ENCODE measurements at places on chromosomes 7 and 10.

DNA sequence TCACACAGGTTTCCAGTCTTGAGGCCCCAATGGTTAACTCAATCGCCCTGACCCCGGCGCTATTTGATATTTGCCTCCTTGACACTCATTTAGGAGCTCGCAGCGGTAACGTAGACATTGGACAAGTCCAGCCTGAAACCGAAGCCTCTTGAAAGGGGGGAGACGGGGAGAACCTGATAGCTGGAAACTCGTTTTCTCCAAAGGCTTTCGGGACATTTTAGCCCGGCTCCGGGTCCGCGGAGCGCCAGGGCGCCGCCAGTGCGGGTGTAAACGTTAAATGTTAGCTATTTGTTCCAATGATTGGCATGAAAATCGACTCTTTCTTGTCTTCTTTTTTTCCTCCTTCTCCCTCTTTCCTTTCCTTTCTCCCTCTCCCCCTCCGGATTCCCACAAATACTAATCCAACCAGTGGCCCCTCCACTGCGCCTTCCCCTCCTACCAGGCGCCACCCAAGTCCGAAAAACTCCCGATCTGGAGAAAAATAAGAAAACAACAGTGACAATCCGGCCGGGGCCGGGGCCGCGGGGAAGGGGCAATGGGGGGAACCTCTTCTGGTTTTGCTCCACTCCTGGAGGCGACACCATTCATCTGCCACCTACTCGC, 17.2 kb upstream of the GATA3 start:
- no peak overlapping the region for H3K27ac ChIP-seq
- H3K4me3 ChIP-seq: no peak overlapping the region
- H3K27me3 ChIP-seq: no peaks in the 10 kb centered on the region
- peak; percentile 35 for DNase-seq
- H3K4me1 ChIP-seq: peaks cover 47% of the 10 kb centered on the region

GRCh38 chr10:123133541-123134342, 2.0 kb upstream of the HMX3 start:
- peaks cover 57% of the 10 kb centered on the region for H3K4me1 ChIP-seq
- H3K27ac ChIP-seq: no peak overlapping the region
- no peak overlapping the region for H3K4me3 ChIP-seq
- H3K36me3 ChIP-seq: no peaks in the 10 kb centered on the region

DNA sequence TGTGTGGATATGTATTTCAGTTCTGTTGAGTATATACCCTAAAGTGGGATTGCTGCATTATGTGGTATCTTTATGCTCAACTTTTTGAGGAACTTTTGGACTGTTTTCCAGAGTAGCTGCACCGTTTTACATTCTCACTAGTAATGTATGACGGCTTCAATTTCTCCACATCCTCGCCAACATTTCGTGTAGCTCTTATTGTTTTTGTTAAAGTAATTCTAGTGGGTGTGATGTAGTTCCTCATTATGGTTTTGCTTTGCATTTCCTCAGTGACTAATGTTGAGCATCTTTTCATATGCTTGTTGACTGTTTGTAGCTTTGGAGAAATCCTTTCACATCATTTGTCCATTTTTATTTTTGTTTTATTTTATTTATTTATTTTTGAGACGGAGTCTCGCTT, 4.5 kb downstream of the STMP1 start:
- peaks cover 6% of the 10 kb centered on the region for H3K36me3 ChIP-seq
- H3K4me3 ChIP-seq: no peak overlapping the region
- H3K4me1 ChIP-seq: peaks cover 13% of the 10 kb centered on the region
- H3K27me3 ChIP-seq: no peaks in the 10 kb centered on the region

- no peak overlapping the region for H3K27ac ChIP-seq
- no peak for DNase-seq
These were observed 36.8 kb upstream of the SPAM1 start for GRCh38 chr7:123888192-123888591.

DNA sequence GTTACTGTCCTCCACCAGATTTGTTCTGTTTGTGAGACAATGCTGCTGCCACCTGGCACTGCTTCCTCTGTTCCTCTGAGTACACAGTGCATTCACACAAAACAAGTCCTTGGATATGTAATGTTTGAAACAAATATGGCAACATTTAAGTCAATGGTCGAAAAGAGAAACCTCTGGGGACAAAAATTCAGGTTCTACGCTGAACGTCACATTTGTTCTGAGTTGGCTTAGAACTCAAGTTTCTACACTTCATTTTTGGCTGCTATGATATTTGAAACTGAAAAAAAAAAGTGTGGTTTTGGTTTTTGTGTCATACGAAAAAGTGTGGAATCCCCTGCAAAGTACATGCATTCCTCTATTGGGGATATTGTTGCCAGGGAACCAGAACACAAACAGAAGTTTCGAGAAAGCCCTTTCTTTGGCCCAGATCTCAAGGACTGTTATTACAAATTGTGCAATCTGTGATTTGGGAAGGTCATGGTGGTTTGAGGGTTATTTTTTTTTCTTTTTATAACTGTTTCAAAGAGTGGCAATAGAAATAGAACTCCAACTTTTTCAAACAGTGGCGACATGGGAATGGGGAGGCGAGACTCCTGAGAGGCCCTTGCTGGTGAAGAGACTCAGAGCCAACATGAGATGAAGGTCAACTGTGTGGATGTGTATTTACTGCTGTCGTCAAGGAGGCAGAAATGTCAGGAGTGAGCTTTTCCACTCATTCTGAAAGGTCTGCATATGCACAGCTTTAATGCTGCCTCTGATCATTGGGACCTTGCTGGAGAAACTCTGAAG, 127.5 kb downstream of the CUBN start:
- no peaks in the 10 kb centered on the region for H3K4me1 ChIP-seq
- no peak overlapping the region for H3K27ac ChIP-seq
- no peak overlapping the region for H3K4me3 ChIP-seq

Data from B cell (primary cell).